Ecto neural progenitor cell (in vitro differentiated cells): ENCODE measurements at places on chromosomes 3 and 15.
A peak's percentile ranks its signal among the peaks of the same experiment; 100 is the strongest.

- DNase-seq = no peak
Measured at GRCh38 chr15:92407321-92407720, 13.6 kb downstream of the ST8SIA2 start.

DNA sequence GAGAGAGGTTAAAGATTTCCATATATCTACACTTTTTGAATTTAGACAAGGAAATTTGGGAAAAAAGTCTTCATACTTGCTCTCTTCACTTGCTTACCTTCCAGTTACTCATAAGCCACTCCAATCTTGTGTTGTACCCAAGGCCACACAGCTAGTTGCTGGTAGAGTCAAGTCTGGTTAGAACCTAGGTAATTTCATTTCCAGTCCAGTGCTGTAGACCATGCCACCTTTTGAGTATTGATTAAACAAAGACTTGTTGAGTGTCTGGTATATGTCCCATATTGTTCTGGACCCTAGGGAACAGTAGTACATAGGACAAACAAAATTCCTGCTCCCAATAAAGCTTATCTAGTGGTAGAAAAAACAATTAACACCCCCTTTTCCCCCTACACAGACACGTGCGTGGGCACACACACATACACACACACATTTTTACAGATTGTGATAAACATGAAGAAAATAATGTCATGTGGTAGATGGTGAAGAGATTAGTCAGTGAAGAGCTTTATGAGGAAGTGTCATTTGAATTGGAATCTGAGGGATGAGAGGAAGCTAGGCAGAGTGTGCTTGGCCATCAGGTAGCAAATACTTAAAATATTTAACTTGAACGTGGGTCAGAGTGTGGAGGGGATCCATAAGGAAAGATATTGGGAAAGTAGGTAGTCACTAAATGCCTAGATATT lies 2.1 kb downstream of the CMC1 start:
- no peak for DNase-seq

DNA sequence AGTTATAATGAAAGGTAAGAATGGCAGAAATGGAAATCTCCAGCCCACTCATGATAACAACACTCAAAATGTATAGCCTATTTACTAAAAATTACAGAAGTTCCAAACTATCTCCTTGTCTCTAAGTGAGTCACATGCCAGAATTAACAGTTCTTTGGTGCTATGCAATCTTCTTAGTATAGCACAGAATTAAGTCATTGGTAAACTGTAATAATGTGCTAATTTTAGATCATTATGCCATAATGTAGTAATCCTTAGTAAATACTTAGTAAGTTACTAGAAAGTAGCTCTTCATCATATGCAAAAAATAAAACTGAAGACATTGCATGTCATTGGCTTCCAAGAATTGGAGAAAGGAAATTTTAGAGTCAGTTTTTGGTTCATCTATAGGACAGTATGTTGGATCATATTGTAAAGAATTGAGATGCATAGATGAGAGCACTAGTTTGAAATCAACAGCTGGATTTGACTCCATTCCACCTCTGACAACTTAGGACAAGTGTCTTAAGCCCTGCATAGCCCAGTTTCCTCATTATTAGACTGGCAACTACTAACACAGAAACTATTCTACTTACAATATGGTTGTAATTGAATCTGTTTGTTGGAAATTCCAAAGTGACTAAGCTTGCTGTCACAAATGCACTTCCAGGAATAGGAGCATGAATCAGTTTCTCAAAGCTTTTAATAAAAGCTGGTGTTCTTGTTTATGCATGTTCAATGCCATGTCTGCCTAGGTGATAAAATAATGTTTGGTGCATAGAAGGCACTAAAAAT lies 40.1 kb upstream of the CD47 start:
- DNase-seq = no peak

DNA sequence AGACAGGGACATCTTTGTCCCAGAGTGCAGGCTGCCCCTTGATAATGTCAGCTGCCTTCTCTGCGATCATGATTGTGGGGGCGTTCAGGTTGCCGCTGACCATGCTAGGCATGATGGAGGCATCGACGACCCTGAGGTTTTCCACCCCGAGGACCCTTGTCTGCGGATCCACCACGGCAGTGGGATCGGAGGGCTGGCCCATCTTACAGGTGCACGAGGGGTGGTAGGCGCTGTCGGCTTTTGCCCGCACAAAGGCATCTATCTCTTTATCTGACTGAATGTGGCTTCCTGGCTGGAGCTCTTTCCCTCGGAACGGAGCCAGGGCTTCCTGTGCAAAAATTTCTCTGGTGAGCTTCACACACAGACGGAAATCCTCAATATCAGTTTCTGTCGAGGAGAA lies 28.4 kb downstream of the CHDH start:
- DNase-seq = no peak

GRCh38 chr3:121491683-121492320 lies 54.0 kb downstream of the POLQ start:
- DNase-seq = no peak

- no peak for DNase-seq
Measured at GRCh38 chr3:25438791-25439555, 10.9 kb downstream of the RARB start.

- DNase-seq = no peak
Measured at GRCh38 chr3:153210146-153210545, 48.1 kb downstream of the RAP2B start.

DNA sequence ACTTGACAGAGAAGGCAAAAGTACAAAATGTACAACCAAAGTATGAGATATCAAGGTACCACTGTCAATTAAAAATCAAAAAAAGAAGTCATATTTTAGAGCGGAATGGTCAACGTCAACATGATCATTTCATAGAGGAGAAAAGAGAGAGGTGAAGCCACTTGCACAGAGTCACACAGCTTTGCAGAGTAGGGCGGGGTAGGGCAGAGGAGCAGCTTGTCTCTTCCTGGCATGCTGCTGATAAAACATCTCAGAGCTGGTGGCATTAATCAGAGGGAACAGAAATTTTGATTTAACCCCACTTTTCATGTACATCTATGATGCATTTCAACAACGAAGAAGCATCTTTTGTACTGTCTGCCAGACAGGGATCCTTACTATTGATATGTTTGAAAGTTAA lies 5.2 kb upstream of the IGF1R start:
- no peak for DNase-seq

DNA sequence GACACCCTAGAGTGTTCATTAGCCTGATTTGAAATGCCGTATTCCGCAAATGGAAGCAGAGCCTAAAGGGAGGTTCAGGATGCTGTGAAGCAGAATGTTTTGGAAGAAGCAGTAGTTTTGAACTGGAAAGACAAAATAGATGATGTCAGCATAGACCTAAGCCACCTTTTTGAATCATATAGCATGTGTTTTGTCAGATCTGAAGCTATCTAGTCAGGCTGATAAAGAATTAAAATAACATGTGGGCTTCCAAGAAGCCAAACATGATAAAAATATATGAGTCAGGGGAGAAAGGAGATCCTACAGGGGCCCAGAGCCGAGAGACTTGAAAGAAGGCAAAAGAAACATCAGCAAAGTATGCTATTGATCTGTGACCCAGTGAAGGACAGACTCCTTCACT lies 47.2 kb upstream of the RASA2 start:
- peak; percentile 22 for DNase-seq

GRCh38 chr3:43001094-43001553 lies 22.0 kb downstream of the GASK1A start:
- DNase-seq = no peak

- DNase-seq = no peak
Measured at GRCh38 chr15:51190424-51191068, 95.8 kb upstream of the TNFAIP8L3 start.

DNA sequence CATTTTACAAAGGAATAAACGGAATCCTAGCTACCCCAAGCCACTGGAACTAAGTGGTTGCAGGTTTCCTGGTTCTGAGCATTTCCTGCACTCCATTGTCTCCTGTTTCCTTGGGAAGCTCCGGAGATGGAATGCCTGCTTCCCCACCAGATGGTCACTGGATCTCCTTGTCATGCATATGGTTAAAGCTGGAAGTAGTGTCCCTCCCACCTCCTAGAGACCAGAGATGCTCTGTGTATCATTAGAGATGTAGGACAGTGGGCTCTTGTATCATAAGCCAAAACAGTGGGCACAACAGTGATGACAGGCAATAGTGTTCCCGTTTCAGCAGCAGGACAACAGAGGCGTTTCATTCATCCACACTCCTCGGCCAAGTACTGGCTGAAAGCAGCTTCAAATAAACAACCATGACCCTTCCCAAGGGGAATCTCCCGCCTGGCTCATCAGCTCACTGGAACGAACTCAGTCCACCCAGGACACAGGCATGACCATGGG lies 136.2 kb upstream of the EIF1B start:
- DNase-seq = peak; percentile 17

DNA sequence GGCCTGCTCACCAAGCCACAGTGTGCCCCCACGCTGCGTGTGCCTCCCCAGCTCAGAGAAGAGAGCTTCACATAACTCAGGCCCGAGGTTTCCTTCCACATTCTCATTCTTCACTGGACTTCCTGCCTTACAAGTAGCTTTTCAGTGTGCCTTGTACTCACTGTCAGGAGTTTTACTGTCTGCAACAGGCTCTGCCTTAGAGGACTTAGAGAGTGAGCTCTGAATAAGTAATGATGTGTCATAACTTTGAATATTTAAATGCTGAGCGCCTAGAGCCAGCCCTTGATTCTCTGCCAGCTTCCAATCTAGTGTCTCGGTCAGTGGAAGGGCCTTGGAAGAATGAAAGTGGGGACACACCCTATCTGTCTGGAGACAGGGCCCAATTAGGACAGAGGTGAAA lies 41.8 kb downstream of the ITGB5 start:
- DNase-seq = no peak

GRCh38 chr3:61650719-61651410 lies 89.5 kb downstream of the PTPRG start:
- no peak for DNase-seq

GRCh38 chr3:185332026-185332735 lies 30.8 kb upstream of the MAP3K13 start:
- no peak for DNase-seq

DNA sequence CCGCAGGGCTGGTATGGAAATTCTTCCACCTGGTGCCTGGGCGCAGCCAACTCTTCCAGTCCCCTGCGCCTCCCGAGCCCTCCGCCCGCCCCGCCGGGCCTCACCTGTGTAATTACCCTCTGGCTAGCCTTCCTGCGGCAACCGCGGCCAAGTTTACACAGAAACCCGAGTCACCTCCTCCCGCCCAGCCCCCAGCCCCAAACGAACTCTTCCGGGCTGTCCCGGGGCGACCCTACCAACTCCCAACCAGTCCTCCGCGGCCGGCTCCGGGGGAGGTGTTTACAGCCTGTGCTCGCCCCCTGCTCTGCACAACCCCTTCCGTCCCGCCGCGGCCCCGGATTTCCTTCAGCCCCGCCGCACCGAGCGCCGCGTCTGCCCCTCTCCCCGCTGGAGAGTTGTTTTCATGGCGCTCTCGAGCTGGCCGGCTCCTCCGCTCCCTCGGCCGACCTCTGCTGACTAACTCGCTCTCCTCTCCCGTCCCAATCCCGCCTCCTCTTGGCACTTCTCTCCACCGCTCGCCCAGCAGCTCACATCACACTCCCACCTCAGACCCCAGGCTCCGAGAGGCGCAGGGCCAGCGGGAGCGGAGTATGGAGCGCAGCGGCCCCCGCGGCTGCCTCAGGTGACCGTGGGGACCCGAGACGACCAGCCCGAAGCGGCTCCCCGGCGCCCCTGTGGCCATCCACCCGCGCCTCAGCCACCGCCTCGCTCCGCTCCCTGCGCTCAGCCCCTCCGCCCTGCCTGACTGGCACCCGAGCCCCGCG lies 538 bp downstream of the ATOSA start:
- peak; percentile 81 for DNase-seq

DNA sequence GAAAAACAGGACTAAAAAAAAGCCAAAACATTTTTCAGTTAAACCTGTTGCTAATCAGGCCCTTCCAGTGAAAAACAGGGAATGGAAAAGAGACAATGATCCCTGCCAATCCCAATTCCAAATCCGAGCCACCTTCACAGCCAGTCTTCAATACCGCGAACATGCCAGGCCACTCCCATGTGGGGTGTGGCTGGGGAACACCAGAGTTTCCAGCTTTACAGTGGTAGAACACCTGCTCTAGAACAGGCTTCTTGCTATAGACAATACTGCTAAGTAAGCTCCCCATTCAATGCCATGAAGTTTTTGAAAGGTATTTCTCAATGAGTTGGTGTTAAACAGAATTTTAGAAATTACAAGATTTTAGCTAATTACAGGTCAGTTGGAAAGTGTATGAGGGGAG lies 228.3 kb downstream of the ATP8B4 start:
- no peak for DNase-seq

GRCh38 chr3:185737020-185737419 lies 87.8 kb downstream of the IGF2BP2 start:
- no peak for DNase-seq

- DNase-seq = no peak
Measured at GRCh38 chr3:190124067-190124466, 3.4 kb upstream of the P3H2 start.

- DNase-seq = no peak
Measured at GRCh38 chr3:2898591-2899353, 211.4 kb downstream of the IL5RA start.

DNA sequence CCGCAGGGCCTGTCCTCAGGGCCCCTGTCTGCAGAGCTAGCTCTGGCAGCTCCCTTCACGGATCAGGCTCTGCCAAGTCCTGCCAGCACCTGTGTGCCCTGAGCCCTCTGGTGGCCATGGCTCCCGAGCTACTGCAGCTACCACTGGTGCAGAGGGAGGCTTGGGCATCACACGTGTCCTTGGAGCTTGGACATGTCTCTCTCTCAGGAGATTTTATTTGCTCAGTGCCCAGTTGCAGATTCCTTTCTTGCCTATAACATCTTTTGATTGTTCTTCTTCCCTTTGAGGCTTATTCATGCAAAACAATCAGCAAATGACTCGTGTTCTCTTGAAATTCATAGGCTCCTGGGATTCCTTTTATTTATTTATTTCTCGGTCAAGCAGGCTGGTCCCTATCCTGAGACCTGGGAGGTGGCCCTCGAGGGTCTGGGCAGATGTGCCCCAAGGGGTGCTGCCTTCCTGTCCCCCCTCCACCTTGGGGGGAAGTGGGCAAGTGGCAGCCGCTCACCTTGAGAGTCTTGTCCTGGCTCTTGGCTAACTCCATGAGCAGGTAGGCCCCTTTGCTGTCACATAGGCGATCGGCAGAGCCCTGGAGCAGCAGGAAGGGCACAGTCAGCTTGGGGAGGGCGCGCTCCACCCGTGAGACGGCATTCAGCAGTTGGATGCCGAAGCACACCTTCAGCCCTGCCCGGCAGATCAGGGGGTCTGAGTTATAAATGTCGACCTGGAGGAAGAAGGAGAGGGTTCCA lies 21.9 kb downstream of the ABTB1 start:
- no peak for DNase-seq

DNA sequence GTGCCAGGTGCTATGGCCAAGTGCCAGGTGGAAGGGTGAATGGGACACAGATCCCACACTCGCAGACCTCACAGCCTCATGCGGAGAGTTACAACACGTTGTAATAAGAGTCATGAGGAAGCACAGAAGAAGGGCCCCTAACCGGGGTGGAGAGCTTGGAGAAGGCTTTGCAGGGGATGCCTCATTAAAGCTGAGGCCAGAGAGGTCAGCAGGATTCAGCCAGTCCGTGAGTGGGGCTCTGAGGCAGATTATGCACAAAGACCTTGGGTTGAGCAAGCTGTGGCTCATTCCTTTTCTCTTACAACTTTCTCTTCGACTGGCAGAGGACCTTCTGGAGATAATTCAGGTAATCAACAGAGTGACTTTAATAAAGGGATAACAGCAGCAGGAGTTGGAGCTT lies 65.3 kb upstream of the SNRK start:
- DNase-seq = no peak

- no peak for DNase-seq
Measured at GRCh38 chr3:57949785-57950615, 58.2 kb upstream of the FLNB start.

- peak; percentile 87 for DNase-seq
Measured at GRCh38 chr3:123642182-123642956, 57.5 kb upstream of the HACD2 start.
